Renal pelvis (tissue), 12 donors: ENCODE measurements at places on chromosomes 1 and 21. TPM values are rescaled to one million over a fixed set of nuclear protein-coding genes. Genes with fewer than 3 reads are reported as not detected.
A peak's percentile ranks its signal among the peaks of the same experiment; 100 is the strongest.

MUL1 gene
- 40.2 TPM for polyA plus RNA-seq

E2F2 gene
- 4.8 TPM for polyA plus RNA-seq

GRCh38 chr1:232306269-232306961 lies 323.5 kb downstream of the SIPA1L2 start:
- DNase-seq: peak; percentile 69

- DNase-seq: no peak
Measured at GRCh38 chr1:10515301-10515975, 40.7 kb downstream of the PEX14 start.

- DNase-seq: no peak
Measured at GRCh38 chr1:51875291-51875772, 3.2 kb downstream of the NRDC start.

GRCh38 chr21:39349211-39350093 lies 564 bp upstream of the HMGN1 start:
- peak; percentile 96 for DNase-seq

DNA sequence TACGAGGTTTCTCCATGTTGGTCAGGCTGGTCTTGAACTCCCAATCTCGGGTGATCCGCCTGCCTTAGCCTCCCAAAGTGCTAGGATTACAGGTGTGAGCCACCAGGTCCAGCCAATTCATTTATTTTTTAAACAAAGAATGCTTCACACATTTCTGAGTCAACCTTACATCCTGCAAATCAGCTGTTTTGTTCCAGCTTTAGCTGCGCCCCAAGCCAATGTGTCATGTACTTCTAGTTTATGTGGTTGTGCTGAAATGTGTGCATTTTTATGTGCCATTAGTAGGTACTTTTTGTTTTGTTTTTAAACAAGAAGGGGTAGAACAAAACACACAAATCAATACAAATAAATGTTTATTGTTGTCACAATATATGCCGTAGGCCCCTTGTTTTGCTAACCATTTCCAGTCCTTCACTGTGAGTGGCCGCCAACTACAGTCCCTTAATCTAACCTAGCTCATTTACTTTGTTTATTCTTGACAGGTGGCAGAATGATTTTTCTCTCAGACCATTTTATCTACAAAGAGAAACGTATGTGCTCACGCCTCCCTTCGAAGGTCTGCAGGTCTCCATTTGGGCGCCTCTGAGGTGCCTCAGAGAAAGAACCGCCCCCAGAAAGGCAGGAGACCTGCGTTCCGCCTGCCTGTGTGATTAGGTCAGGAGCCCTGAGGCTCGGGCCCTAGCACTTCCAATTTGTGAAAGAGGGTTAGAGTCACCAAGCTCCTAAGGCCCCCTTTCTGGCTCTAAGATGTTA lies 2.8 kb upstream of the CASQ2 start:
- DNase-seq: no peak

NT5C1A gene
- polyA plus RNA-seq: 0.20 TPM

DNA sequence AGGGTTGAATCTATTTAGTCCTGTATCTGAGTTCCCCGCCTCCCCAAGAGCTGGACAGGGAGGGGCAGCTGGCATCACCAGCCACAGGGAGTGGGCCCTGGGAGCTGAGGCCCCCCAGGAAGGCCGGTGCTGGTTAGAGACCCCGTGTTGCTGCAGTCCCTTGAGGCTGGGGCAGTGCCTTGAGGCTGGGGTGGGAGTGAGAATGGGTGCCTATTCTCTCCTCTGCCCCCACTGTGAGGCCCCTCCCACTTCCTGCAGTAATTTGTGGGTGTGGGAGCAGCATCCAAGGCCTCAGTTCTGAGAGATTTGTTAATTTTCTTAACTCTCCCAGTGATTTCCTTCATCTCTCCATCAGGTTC lies 2.5 kb upstream of the TRAPPC3 start:
- no peak for DNase-seq
